ENCODE measurements at places on chromosomes 2 and 18. TPM values are rescaled to one million over a fixed set of nuclear protein-coding genes. Genes with fewer than 3 reads are reported as not detected.

Gene DRC1
- 6.8 TPM for total RNA-seq

Gene ANKRD30B
- not detected for total RNA-seq

Gene OSBPL6
- 7.9 TPM for total RNA-seq

DNA sequence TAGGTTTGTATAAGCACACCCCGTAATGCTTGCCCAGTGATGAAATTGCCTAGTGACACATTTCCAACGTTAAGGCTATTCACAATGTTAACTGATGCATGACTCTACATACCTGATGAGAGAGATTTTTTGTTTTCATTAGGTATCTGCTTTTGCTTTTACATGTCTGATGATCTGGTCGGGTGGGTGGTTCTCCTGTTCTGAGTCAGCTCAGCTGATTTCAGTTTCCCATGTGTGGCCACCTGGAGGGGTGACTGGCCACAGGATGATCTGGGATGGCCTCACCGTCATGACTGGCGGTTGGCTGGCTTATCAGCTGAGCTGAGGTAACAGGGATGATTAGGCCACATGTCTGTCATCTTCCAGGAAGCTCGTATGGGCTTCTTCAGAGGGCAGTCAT lies 33.8 kb upstream of the ACYP2 start:
- no peak for DNase-seq

GRCh38 chr2:42928692-42929545 lies 136.5 kb upstream of the HAAO start:
- DNase-seq = no peak

DNA sequence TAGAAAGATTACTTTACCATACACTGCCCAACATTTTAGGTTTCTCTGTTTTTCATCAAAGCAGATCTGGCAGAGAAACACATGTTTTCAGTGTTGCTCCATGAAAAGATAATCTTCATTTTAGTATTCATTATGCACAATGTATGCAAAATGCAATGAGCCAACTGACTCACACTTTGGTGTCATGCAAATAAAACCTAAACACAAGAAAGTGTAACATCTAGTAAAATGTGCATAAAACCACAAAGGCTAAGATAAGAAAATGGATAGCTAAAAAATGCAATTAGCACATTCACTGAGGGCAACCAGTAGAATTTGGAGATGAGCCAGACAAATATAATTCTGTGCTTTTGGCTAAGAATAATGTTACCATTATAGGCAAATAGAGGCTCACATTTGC lies 203.5 kb upstream of the UBE2E3 start:
- no peak for DNase-seq

GRCh38 chr18:61360404-61361383 lies 27.5 kb downstream of the CDH20 start:
- no peak for DNase-seq

- no peak for DNase-seq
Measured at GRCh38 chr2:154495455-154495868, 203.0 kb upstream of the KCNJ3 start.

- no peak for DNase-seq
Measured at GRCh38 chr2:241071677-241072111, 30.4 kb downstream of the MTERF4 start.

DNA sequence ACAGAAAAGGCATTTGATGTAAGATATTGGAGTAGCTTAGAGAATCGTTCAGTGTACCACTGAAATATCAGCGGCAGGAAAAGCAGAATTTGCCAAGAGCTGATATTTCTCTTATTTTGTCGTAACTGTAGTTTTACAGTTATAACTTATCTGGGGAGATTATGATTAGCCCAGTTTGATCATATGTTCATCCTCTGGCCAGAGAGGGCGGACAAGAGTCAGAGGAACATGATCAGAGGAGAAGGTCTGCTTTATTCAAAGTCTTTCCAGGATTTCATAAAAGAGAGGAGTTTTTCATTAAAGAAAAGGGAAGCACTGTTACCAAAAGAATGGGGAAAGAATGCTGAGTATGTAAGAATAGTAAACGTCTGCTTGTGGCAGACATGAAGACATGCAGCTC lies 1655.6 kb downstream of the DPP10 start:
- DNase-seq = no peak

All from lower lobe of right lung (tissue), 2 donors.